Activated CD4-positive, alpha-beta T cell treated with anti-CD3 and anti-CD28 coated beads, Interleukin-2, amount 10 ng/mL, durations not matched to agents 24 days and 14 days (primary cell): ENCODE measurements at places on chromosomes 1 and 21. TPM values are rescaled to one million over a fixed set of nuclear protein-coding genes. Genes with fewer than 3 reads are reported as not detected.

The GJB5 gene
- not detected in 2 replicates for total RNA-seq

The TFF2 gene
- not detected in 2 replicates for total RNA-seq

GRCh38 chr1:102790997-102791396, 317.3 kb downstream of the COL11A1 start:
- DNase-seq = no peak

DNA sequence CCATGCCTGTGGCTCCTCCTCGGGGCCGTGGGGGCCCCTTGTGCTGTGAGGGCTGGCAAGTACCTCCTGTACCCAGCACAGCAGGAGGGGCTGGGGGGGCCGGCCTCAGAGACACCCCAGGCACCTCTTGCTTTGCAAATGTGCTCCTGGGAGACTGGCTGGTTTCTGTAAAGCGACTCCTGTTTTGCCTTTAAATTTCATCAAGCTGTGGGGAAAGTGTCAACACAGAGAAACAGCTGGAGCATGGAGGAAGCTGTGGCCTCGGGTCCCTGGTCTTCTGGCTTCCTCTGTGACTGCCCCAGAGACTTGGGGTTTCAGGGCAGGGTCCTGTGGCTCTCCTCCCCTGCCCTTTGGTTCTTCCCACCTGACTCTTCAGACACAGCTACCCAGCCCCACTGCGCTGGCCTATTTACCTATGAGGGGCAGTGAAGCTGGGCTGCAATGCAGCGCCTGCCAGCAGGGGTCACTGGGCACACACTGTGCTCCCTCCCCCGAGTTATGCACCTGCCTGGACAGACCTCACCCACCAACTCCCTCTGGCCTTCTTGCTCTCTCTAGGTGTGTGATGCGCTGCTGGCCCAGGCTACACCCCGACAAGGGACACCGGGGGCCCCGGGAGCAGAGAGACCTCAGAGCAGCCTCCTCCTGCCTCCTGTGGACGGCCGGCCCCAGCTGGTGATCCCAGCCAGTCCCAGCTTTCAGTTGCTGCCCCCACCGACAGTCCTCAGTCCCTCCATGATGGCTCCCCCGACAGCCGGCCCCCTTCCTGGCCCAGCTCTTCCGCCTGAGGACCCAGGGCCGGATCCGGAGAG, 17.6 kb upstream of the PEX10 start:
- no peak for DNase-seq

DNA sequence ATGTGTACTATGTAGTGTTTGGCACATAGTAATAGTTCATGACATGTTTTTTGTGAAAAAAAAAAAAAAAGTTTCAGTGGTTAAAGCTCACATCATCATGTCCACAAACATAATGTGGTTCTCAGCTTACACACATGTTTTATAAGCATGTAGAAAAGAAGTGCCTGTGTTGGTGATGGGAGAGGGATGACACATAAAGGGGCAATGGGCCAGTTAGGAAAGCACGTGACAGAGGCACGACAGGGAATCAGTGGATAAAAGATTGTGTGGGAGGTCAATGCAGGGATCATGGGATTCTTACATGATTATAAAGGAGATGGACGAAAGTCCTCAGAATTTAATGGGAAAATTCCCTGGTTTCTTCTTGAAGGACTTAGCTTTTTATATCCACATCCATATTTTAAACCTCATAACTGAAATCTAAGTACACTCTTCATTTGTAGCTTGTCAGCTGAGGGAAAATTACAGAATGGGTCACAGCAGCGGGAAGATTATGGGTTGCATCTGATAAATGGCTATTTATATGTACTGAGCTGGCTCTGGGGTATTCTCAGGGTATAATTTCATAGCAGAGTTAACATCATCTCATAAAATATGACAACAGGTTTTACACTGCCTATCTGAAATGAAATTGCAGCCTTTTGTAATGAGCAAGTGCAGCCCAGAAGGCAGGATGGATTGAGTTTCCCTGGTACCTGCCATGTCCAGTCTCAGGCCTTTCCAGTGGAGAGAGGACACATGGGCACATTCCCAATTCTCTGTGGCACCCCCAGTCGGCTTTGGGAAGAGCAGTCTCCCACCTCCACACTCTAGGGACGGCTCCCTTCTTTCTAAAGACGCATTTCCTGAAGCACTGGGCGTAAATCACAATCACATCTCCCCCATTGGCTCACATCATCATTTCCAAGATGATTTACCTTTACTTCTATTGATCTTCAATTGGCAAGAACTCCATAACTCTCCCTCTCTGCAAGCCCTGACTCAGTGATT, 42.3 kb upstream of the NHLH2 start:
- no peak for DNase-seq

DNA sequence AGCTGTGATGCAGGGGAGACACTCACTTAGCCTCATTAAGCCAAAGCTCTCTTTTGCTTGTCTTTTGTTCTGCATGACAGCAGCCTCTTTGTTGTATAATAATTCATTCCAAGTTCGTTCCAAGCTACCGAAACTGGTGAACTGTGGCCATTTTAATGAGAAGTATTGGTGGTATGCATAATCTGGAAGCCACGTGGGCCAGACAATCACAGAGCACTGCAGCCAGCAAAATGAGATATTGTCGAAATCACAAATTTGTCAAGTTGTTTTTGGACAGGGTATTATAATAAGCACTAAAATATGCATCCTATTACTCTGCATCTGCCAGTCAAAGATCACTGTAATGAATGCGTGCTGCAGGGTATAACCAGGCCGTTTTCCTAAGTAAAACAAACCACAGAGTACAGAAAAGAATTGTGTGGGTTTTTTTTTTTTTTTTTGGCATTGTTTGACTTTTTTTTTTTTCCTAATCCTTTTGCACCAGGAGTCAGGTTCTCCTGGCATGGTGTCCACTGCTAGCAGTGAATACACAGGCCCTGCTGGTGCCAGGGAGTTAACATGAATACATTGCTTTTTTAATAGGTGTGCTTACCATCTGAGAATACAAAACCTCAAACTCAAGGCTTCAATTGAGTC, 423.9 kb downstream of the PTBP2 start:
- no peak for DNase-seq

- no peak for DNase-seq
Measured at GRCh38 chr1:161179698-161180097, 2.4 kb upstream of the B4GALT3 start.

- DNase-seq = peak; percentile 88
Measured at GRCh38 chr1:64823691-64824476, 79.0 kb downstream of the RAVER2 start.

GRCh38 chr1:211033921-211034525, 99.9 kb downstream of the KCNH1 start:
- DNase-seq = no peak
